ENCODE measurements at places on chromosomes 11 and 22.

DNA sequence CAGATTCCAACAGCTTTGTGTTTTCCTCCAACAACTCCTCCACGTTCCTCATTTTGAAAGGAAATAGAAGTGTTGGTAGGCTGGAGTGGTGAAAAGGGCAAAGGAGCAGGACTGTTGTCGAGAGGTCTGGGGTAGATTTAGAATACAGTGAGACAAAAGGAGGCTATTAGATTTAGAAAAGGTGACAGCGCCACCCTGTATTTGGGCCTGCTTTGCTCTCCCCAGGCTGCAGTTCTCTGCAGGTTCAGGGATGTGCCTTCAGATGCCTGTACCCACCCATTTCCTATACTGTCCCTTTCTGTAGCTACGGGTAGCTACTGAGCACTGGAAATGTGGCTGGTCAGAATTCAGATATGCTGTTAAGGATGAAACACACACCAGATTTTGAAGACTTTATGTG, 20.8 kb downstream of the MMP13 start:
- DNase-seq = no peak

DNA sequence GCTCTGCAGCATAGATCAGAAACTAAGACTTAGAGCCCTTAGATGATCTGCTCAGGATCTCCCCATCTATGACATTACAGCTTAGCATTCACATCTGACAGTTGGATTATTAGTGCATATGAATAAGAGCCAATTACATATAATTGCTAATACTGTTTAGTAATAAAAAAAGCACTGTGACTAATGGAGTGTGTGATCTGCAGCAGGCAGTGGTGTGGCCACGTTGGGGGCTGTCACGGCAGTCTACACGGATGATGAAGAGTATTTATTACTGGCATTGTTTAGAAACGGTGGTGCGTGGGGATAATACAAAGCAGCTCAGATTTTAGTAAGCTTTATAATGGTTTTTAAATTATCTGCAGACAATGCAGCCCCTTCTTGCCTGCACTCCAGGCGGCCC, 93.5 kb upstream of the TIMP3 start:
- no peak for DNase-seq

DNA sequence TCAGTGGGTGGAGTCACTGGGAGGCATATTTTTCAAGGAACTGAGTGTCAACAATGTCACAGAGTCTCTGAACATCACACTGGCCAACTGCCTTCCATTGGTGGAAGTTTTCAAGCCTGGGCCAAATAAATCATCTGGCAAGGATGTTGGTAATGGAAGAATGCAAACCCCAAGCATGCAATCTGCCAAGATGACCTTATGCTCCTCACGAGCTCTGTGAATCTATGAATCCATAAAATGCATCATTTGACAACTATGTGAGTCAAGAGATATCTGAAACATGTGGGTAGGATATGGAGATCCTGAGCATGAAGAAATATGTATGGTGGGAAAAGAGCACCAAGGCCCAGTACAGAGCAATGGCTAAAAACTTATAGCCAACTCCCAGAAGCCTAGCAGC, 122.2 kb downstream of the PLEKHA7 start:
- DNase-seq = no peak

DNA sequence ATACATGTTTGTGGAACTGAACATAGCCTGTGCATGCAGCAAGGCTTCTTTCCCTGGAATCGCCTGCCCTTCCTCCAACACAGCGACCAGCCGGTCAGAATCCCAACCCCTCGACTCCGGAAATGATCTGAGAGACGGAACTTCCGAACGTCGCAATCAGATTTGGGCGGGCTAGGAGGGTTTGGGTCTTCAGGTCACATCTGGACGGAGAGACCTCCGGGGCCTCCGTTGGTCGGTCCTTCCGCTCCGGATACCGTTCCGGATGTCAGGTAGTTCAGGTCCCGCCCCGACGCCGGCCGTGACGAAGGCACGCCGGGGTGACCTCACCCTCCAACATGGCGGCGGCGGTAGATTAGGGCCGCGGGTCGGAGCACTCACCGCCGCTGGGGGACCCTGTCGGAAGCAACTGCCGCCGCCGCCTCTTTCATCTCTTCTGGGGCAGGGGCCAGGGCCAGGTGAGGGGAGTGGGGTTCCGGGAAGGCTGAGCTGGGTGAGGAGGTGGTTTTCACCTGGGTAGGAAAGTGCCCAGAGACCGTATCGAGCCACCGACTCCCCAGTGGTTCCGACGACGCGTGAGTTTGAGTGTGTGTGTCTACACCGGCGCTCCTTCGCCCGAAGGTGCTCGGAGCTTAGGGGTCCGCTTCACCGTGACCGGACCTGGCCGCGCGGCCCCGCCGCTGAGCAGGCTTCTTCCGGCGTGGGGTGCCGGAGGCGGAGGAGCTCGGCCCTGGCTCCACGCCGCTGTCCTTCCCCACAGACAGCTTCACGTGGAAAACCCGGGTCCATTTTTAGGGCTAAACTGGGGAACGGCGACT, at the start of gene BCL2L13:
Gene BCL2L13 (plus strand): TSS at position 326 of the 815 bp plus-strand sequence. CDS start 16,955 bp downstream, outside the sequence.
- DNase-seq = peak; percentile 96

GRCh38 chr11:105034813-105035620, at the start of gene CASP1:
Gene CASP1 (minus strand): TSS chr11:105035144. CDS start chr11:105035113, 31 bp downstream.
- DNase-seq = peak; percentile 65

DNA sequence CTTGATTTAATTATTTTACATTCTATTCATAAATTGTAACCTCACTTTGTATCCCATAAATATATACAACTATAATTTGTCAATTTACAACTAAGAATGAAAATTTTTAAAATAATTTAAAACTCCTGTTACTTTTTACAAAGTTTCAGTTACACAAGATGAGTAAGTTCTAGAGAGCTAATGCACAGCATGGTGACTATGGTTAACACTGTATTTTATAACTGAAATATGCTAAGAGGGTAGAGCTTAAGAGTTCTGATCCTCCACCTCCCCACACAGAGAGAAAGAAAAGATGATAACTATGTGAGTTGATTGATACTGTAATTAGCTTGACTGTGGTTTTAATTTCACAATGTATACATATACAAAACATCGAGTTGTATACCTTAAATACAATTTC, 412.5 kb upstream of the DDI1 start:
- DNase-seq = no peak

DNA sequence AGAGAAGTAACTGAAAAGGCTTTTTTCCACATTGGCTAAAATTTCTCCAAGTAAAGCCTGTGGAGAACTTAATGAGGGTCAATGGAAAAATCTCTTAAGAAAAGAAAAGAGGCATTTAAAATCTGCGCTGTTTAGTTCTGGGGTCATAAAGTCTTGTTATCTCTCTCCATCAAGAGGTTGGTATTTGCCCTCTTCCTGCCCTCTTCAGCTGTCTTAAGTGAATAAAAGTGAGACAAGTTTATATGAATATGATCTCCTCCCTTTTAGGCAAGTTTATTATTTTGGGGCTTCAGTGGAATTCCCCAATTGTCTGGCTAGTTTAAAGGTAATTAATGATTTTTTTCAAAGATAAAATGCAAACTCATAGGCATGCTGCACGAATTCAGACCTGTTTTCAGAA, 89.6 kb downstream of the ARL14EP start:
- no peak for DNase-seq

GRCh38 chr11:107719557-107720302, 7.9 kb upstream of the SLN start:
- no peak for DNase-seq

DNA sequence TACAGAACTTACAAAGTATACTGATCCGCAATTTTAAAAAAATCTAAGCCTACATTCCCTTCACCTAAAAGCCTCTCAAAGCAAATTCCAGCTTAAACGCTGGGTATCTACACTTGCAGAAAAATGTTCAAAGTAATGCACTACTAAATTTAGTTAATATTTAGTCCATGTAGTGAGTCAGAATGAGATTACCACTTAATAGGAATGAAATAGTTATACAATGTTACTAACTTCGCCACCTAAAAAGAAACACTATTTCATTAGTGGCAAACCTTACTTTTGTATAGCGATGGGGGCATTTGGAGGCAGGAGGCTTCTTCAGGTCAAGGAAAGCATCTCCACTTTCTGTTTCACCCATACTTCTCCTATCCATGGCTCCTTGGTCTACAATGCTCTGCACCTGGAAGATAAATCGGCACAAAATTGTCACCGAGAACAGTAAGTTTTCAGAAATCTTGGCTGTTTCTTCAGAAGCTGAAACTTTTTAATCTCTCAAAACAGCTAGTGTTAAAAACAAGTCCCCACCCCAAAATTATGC, 1.2 kb downstream of the EIF4ENIF1 start:
- DNase-seq = no peak

GRCh38 chr22:18032455-18033101, 8.2 kb upstream of the MICAL3 start:
- DNase-seq = no peak

DNA sequence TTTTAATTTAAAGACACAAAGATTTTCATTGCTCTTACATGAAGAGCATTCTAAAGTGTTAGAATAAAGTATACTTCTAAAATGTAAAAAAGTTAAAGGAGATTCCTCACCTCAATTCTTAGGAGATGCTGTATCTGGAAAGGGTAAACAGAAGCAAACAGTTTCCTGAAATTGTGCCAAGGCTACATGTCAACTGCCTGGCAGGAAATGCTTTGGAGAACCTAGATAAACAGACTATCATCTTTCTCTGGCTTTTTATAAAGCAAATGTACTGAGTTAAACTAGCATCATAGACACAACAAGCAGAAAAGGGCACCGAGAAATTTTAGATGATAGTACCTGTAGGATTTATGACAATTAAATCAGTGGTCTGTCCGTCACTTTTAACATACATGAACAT, 24.7 kb upstream of the AKIP1 start:
- DNase-seq = no peak

DNA sequence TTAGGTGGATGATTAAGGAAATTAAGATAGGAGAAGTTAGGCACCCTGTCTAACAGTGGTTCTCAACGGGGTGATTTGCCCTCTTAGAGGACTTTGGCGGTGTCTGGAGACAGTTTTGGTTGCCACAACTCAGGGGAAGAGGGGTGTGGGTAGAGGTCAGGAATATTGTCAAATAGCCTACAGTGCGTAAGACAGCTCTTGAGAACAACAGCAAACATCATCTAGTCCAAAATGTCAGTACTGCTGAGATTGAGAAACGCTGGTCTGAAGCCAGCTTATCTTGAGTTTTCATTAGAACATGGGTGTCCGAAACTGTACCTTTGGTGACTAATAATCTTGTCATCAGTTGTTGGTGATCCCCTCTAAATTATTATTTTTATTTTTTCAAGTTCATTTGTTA, 38.4 kb downstream of the CECR2 start:
- no peak for DNase-seq

DNA sequence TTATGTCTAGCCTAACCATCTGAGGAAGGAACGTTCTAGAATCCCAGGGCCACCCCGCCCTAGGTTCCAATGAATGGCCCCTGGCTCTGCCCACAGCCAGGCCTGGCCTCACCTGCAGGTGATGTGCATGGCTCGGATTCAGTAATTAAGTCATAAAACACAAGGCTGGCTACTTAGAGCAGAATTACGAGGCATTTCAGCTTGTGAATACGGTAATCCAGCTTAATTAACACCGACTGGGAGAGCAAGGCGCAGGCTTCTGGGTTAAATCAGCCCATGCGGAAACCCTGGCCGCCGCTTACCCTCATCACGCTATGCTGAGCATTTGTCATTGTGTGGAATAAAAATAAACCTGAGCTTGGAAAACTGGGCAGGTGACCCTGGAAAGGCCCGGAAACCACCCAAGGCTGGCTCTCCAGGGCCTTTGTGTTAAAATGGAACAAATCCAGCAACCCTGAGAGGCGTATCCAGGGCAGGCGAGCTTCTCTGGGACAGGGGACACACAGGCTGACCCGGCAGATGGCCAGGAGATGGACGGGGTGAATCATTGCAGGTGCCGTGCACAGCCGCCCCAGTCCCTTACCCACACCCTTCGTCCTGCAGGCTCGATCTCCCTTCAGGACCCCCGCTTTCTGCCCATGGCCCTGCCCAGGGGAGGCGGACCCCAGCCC, 220.2 kb downstream of the CTTN start:
- DNase-seq = no peak

GRCh38 chr11:18064450-18065054, 18.5 kb upstream of the TPH1 start:
- no peak for DNase-seq

DNA sequence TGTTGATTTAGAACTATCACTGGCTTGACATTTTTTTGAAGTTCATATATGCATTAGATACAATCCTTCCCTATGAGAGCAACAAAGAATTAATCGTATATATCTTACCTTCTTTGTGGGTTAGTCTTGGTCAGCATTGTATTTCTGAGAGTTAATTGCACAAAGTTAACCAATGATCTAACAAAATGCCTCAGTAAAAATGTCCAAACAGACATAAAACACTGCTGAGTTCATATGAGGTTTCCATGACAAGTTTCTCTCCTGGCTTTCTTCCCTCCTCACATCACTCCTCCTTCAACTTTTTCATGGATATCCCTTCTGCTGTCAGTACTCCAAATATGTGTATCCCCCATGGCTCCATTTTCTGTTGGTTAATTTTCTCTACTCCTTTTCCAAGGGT, 9.0 kb downstream of the MAP6 start:
- no peak for DNase-seq

- DNase-seq = no peak
These were observed 78.2 kb upstream of the NARS2 start for GRCh38 chr11:78652843-78653239.

GRCh38 chr11:16809886-16810668, 71.6 kb downstream of the C11orf58 start:
- DNase-seq = peak; percentile 74

GRCh38 chr11:114059984-114060391, 477 bp downstream of the ZBTB16 start:
- peak; percentile 52 for DNase-seq

GRCh38 chr22:25070956-25071355, 118.4 kb downstream of the KIAA1671 start:
- DNase-seq = no peak

- no peak for DNase-seq
These were observed 46.9 kb downstream of the LUZP2 start for GRCh38 chr11:24543771-24544170.

GRCh38 chr11:134414766-134415765, 3.0 kb upstream of the B3GAT1 start:
- no peak for DNase-seq

GRCh38 chr11:65496304-65497140, 2.3 kb upstream of the MALAT1 start:
- DNase-seq = peak; percentile 51

DNA sequence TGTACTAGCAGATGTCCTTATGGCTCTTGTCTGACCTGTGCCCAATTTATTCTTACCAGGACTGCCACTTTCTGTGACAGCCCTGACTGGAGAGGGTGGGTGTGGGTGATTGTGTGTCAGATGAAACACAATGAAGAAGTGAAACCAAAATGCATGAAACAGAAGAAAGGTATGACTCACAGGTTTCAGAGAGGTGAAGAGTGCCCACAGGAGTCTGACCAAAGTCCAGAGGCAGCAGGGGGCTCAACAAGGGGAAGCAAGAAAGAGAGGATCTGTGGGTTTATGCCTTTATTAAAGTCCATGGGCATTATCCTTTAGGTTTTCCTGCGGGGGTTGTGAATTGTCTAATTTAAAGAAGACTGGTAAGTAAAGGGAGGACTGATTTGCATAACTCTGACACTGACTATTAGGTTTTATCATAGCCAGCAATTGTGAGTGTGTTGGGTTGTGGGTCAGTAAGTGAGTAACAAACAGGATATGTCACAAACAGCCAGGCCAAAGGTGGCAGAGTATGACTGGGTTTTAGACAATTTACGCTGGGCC, 3.9 kb upstream of the OR4C6 start:
- no peak for DNase-seq

GRCh38 chr22:26534874-26535602, 22.8 kb upstream of the TFIP11 start:
- DNase-seq = no peak

- DNase-seq = no peak
These were observed 16.0 kb downstream of the ZMAT5 start for GRCh38 chr22:29750559-29751538.

All from femur (tissue), 1 donor.